ENCODE measurements at places on chromosomes 11 and 22.

GRCh38 chr11:125138966-125139365 is 25.6 kb upstream of the PKNOX2 start:
- no peak for DNase-seq

DNA sequence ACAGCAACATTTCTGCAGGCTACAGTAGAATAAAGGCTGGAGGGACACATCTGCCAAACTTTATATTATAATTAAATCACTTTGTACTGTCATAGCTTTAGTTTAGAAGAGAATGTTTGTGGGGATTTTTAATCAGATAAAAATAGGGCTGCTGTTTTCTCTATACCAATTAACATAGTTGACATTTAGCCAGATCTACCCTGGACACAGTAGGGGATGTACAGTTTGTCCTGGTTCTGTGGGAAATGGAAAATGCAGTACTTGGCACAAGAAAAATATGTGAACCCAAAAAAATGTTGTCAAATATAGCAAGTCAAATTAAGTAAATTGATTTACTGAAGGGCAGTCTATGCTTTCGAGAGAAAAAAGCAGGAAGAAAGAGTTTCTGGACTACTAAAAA is 20.8 kb upstream of the PICALM start:
- DNase-seq, result peak; percentile 91

- peak; percentile 95 for DNase-seq
These were observed 286.8 kb downstream of the BLID start for GRCh38 chr11:121829159-121829643.

GRCh38 chr11:96259134-96259830 is 83.7 kb downstream of the MAML2 start:
- peak; percentile 92 for DNase-seq

DNA sequence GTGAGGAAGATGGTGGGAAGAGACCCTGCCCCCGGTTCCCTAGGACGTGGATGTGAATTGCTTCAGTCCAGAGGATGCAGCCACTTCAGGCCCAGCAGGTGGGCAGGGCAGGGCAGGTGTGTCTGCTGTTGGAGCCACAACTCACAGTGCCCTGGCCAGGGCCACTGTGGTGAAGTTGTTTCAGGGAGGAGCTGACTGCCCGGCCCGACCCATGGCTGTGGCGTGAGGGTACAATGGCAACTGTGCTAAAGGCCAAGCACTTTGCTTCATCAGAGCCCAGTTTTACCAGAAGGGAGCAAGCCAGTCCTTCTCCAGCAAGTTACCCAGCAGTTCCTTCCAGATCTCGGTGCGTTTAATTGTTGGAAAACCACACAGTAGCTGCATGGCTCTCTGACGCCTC is 1174.4 kb downstream of the BRD1 start:
- DNase-seq, result no peak

DNA sequence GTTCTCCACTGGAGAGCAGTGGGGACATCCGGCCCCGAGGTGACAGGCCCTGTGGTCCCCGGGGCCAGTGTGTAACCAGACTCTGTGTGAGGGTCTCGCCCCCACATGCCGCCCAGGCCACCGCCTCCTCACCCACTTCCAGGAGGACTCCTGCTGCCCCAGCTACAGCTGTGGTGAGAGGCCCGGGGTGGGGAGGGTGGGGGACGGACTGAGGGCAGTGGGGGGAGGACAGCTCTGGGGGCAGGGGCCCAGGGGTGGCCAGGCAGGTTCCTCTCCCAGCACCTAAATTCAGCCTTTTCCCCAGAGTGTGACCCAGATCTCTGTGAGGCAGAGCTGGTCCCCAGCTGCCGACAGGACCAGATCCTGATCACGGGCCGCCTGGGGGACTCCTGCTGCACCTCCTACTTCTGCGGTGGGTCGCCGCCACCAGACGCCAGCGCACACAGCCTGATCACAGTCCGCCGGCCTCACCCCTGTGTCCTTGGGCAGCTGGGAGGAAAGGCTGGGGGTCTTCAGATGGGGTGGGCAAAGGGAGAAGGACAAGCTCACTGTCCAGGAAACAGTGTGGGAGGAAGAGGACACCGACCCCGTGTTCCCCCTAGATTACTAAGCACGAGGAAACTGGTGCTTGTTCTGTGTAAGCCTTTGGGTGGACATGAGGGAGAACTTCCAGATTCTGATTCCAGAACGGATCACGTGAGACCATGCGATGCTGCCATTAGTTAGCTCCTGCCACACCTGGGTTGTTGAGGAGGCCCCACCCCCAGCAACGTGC is 84.4 kb upstream of the MYOD1 start:
- DNase-seq, result no peak

GRCh38 chr11:123103326-123103980 is 41.5 kb upstream of the HSPA8 start:
- peak; percentile 65 for DNase-seq

DNA sequence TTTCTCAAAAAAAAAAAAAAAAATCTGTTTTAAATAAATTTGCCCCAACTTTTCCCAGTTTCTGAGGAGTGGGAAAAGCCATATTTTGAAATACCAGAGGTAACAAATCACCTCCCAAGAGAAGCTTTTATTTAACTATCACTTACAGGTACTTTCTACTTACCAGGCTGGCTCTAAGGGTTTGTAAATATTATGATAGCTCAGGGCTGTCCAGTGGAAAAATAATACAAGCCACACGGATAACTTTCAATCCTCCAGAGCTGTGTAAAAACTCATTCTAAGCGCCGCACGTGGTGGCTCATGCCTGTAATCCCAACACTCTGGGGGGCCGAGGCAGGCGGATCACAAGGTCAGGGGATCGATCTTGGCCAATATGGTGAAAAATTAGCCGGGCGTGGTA is 5.6 kb upstream of the SEC14L4 start:
- no peak for DNase-seq

- no peak for DNase-seq
These were observed 202.8 kb downstream of the ADAMTS15 start for GRCh38 chr11:130651066-130651855.

DNA sequence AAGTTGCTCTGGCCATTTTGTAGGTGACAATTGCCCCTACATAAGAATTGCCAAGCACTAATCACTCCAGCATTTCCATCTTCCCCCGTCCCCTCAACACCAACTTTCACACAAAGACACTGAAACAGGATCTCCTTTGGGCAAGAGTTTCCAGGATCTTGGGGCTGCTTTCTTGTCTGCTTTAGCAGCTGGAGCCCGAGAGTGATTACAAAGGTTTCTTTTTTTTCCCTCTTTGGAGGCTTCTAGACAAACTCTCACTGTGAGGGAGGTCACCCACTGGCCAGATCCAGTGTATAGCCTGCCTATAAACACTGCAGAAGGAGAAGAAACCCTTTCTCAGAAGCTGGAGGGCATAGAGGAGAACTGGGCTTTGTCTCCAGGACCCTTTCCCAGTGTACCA is 92.5 kb downstream of the APIP start:
- DNase-seq, result no peak

GRCh38 chr11:102600666-102601065 is 24.5 kb downstream of the MMP20 start:
- DNase-seq, result peak; percentile 68

DNA sequence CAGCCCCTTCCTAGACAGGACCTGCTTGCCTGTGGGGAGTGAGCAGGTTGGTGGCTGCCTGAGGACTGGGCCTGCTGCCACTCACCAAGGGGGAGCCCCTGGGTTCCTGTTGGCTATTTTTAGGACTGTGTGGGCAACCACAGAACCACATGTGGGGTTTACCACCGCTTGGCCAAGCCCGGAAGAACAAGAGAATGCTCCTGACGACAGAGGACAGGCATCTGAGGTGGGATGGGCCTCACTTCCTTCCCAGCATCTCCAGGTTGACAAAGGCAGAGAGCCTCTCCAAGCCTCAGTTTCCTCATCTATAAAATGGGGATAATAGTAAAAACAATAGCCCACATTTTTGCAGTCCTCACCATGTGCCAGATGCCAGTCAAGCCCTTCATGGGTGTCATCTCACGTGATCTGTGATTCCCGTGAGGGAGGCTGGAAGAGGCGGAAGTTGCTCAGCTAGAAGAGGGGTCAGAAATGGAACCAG is 43.6 kb downstream of the LRRC32 start:
- DNase-seq, result peak; percentile 92

All from M059J (cell line).